Occipital lobe (tissue), 3 donors: ENCODE measurements at places on chromosomes 6 and 20.

DNA sequence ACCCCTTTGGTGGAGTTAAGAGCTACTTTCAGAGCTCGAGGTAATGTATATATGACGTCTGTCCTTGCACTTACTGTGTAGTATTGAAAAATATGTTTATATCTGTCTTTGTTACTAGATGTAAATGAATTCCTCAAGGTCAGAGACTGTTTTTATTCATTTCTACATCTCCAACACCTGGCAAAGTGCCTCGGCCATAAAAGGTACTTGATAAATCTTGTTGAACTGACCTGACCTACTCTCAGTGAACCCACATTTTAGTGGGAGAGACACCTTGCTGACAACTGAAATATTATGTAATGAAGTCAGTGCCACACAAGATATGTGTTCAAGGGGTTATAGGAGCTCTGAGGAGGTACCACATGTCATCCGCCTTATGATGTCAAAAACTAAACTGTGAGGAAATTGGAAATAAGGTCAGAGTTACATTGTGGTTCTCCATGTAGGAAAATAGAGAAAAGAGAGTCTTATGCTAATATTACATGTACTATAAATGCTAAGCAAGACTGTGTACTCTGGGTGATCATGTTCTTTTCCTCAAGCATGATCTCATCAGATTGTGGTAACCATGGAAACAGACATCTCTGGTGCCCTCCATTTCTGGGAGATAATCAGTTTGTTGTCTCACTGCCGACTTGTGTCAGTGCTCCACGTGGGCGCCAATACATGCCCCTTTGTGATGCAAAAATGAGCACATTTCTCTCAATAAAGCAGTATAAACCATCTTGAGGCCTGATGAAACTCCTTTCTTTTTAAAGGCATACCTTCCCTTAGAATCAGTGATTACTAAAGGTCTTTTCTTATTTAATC is 5.7 kb upstream of the TMEM30A start:
- peak; percentile 56 for DNase-seq

DNA sequence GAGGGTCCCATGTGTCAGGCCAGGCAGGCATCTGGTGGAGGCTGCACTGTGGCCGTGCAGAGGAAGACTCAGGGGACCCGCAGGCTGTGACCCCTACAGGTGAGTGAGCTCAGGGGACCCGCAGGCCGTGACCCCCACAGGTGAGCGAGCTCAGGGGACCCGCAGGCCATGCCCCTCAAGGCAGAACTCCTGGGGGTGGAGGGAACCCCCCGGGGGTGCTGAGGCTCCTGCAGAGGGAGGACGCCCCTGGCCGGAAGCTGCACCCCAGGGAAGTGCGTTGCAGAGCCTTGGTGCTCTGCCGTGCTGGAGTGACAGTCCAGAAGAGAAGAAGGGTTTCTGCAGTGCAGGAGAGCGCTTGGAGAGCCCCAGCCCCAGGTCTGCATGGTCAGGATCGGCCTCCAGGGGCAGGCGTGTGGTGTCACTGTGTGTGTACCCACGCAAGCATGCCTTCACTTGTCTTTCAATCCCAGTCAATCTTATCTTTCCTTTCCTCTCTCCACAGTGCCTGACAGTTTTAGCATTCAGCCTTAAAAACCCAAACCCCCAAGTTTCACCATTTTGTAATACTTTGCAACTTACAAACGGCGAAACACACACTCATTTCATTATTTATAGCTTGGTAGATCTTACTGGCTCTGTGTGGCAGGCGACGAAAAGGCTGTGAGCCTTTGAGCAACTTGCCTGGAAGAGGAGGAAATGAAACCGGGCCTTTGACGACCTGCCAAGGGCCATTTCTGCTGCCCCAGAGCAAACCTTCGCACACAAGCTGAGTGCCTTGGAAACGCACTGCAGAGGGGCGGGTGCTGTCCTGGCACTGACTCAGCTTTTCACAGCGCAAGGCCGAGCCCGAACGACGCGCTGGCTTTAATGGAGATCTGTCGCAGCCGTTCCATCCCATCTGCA is 101.4 kb upstream of the AGPAT4 start:
- DNase-seq: peak; percentile 30

DNA sequence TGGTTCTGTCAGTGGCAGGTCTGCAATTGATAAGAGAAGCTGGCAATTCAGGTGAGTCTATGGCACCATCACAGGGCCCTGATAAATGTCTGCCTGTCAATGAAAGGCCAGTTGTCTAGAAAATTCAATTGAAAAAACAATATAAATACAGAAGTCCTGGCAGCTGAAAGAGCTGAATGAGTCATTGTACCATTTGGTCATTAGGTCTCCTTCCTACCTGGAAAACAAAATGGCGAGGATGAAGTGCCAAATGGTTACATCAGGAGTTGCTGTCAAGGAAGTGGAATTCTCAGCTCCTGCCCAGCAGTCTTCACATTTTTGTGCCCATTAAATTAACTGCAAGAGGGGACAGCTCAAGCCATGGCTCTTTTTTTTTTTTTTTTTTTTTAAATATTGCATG is 37.7 kb downstream of the PEX7 start:
- no peak for DNase-seq

GRCh38 chr6:85460921-85461797 is 11.3 kb downstream of the NT5E start:
- DNase-seq: no peak

DNA sequence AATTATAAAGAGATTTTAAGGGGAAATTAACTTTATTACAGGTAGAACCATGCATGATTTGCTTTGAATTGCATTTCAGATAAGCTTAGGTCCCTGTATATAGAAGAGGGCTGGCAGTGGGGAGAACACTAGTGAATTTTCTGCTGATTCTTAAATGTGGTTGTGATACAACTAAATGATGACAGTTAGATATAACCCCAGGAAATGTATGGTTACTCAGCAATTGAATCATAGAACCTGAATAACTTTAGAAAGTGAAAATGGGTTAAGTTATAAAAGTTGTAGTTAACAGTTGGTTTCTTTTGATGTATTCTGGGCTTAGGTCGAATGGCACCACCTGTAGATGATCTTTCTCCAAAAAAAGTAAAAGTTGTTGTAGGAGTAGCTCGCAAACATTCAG is 70.1 kb downstream of the PHF3 start:
- DNase-seq: no peak

DNA sequence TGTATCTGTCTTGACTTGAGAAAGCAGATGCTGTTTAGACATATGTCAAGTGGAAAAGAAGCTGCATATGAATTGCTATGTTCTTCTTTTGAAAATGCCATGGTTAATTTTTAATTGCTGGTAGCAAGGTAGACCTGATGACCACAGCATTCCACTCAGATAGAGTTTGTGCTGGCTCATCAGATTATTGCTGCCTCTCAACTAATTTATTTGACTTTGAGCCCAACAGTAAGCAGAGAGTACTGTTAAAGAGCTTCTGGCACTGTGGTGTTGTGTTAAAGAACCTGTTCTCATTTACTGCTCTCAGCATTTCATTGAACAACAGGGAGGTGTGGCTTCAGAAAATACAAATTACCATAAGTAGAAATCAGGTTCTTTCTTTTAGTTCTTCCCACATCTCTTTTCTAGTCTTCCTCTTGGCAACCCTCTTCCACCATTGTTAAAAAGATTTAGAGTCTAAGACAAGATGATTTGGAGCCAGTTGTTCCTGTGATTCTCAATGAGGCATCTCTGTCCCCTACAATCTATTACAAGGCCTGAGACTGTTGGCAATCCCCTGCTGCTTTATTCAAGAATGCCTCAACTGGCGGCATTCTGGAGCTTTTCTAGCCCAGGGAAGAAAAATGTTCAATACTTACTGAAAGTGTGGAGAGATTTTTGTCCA is 967.6 kb upstream of the GJE1 start:
- DNase-seq: no peak

DNA sequence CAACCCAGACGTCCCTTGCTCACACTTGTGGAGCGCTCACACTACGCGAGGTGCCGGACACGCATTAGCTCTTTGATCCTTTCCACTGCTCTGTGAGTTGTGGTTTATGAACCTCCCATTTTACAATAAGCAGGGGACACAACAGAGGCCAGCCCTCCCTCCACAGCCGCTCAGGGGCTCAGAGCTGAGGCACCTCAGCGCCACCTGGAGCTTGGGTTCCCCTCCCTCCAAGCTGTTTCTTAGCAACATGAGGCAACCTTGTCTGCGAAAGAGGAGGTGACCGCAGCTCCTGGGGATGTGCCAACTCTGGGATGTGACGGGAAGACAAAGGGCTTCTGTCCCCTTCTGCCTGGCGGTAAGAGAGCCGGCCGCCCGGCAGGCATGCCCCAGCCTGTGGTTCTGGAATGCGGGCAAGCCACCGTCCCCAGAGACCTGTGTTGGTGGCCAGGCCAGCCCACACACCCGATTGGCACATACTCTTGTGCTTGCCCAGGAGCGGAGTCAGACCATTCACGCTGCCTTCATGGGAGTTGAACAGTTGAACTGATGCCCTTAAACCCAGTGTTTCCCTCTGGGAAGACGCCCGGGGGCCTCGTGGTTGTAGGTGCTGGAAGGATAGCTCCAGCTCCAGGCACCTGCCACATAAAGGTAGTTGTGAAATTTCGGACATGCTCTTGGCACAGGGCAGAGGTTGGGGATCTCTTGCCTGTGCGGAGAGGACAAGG is 44.5 kb downstream of the RBM38 start:
- DNase-seq: peak; percentile 46

- DNase-seq: peak; percentile 44
Measured at GRCh38 chr20:20593447-20594170, 118.8 kb downstream of the RALGAPA2 start.

GRCh38 chr6:116218172-116218633 is 35.7 kb downstream of the TSPYL4 start:
- no peak for DNase-seq

GRCh38 chr6:40910260-40910893 is 128.6 kb downstream of the UNC5CL start:
- no peak for DNase-seq

- no peak for DNase-seq
Measured at GRCh38 chr20:43787937-43788336, 61.1 kb upstream of the GTSF1L start.
